ENCODE measurements at places on chromosomes 12 and 14. TPM values are rescaled to one million over a fixed set of nuclear protein-coding genes. Genes with fewer than 3 reads are reported as not detected.

Gene TSPAN11
- total RNA-seq, result not detected

Gene ART4
- total RNA-seq, result not detected

Gene PROX2
- total RNA-seq, result not detected

DNA sequence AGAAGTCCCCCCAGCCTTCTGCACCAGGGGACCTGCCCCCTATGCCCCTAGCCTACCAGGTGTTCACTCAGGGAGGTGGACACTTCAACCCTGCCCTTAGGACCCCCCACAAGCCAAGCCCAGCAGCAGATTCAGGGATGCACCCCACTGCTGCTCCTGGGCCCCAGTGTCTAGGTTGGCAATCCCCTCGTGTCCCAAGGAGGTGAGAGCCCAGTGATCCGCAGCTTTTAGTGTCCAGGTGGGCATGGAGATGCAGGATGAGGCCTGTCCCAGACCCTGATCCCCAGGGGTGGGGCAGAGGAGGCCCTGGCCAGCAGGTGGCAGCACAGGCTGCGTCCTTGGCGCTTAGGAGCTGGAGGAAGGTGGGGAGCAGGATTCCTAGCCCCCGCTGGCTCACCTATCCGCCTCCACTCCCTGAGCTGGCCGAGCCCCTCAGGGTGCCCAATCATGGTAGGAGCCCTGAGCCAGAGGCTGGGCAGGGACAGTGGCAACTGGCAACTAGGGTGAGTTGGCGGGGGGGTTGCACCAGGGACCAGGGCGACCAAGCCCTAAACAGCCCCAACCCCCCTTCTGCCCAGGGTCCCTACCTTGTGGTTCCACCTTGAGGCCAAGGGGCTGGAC lies 4.1 kb downstream of the CKB start:
- H3K4me1 ChIP-seq, result peaks cover 5% of the 10 kb centered on the region
- DNase-seq, result peak; percentile 82
- no peak overlapping the region for H3K4me3 ChIP-seq
- H3K36me3 ChIP-seq, result peaks cover 35% of the 10 kb centered on the region
- peak overlapping the region; percentile 18 for H3K27ac ChIP-seq
- no peaks in the 10 kb centered on the region for H3K27me3 ChIP-seq
